ENCODE measurements at places on chromosomes 16 and 17.

DNA sequence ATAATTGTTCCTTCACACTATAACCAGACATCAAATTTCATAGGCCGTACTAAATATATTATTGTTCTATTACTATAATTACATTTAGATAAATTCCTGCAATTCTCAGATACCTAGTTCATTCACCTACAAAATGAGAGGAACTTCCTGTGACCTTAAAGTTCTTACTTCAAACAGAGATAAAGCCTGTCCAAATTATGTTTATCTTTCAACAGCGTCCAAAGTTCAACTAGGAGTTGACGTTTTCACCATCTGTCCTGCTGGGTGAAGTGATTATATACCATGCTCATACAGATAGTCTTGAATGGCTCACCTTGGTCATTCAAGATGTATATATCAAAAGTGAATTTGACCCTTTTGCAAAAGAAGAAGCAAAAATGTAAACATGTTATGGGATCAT is 440.6 kb downstream of the CDH8 start:
- no peak for DNase-seq

DNA sequence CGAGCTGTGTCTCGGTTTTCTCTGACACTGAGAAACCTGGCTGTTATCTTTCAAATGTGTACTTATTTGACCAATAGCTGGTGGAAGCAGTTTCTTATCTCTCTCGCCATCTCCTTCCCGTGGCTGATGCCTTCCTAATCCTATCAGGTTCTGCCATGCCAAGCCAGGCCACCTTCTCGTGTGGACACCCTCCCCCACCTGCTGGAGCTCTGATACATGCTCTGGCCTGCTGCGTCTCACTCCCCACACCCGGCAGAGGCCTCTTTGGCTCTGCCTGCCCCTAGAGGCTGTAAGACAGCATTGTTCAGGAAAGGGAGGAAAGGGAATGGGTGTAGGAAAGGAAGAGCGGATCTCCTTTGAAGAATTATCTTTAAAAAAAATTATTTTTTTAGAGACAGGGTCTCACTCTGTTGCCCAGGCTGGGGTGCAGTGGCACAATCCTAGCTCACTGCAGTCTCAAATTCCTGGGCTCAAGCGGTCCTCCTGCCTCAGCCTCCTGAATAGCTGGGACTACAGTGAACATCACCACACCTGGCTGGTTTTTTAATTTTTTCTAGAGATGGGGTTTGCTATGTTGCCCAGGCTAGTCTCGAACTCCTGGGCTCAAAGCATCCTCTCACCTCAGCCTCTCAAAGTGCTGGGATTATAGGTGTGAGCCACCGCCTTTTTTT is 7.5 kb upstream of the ARMC5 start:
- DNase-seq, result no peak

DNA sequence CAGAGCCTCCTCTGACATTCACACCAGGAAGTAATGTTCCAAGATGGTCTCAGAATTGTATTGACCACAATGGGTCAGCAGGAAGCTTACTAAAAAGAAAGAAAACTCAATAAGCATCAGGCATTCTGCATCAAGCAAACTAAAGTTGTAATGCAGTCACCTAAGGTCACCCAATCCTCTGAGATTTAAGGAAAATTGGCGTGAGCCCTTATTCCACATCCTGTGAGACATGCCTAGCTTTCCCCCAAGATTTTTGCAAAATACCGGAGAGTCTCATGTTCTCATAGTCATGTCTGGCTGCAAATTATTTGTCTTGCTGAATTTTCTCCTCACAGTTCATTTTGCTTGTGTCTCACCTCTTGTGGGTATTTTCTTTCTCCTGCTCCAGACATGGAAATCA is 417.1 kb upstream of the SOX9 start:
- DNase-seq, result no peak

GRCh38 chr17:68435876-68436842 is 21.1 kb downstream of the WIPI1 start:
- peak; percentile 64 for DNase-seq

- DNase-seq, result no peak
Observed at GRCh38 chr16:13587181-13587580, 332.8 kb upstream of the ERCC4 start.
